ENCODE measurements at places on chromosomes 6 and 20. TPM values are rescaled to one million over a fixed set of nuclear protein-coding genes. Genes with fewer than 3 reads are reported as not detected.

GRCh38 chr6:161003336-161003735 lies 11.8 kb downstream of the MAP3K4 start:
- no peaks in the 10 kb centered on the region for H3K4me1 ChIP-seq
- H3K4me3 ChIP-seq: no peak overlapping the region
- H3K27me3 ChIP-seq: no peaks in the 10 kb centered on the region
- no peak overlapping the region for H3K27ac ChIP-seq
- DNase-seq: peak; percentile 61

GRCh38 chr6:25534942-25535631 lies 116.9 kb upstream of the SCGN start:
- no peaks in the 10 kb centered on the region for H3K4me1 ChIP-seq
- H3K36me3 ChIP-seq: no peaks in the 10 kb centered on the region
- no peak overlapping the region for H3K27ac ChIP-seq
- H3K4me3 ChIP-seq: no peak overlapping the region
- DNase-seq: no peak
- no peaks in the 10 kb centered on the region for H3K27me3 ChIP-seq

GRCh38 chr6:119895626-119896025 lies 546.1 kb upstream of the MAN1A1 start:
- no peaks in the 10 kb centered on the region for H3K4me1 ChIP-seq
- no peaks in the 10 kb centered on the region for H3K27me3 ChIP-seq
- H3K36me3 ChIP-seq: no peaks in the 10 kb centered on the region

DNA sequence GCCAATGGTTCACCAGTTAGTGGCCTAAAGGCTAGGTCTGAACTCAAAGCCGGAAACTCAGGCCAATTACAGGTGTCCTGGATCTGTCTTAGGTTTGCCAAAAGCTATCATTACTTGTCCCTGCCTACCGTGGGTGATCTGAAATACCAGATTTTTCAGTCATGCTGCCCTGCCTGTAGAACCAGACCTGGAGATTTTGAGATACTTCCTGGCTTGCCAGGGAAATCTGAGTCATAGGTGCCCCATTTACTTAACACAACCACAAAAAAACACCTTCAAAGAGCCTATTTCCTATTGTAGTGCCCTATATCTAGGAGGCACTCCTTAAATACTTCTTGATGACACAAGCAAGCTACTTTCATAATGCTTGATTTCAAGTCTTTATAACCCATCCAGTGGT lies 13.9 kb upstream of the RANBP9 start:
- H3K4me1 ChIP-seq: no peaks in the 10 kb centered on the region
- H3K27ac ChIP-seq: no peak overlapping the region
- H3K27me3 ChIP-seq: no peaks in the 10 kb centered on the region
- no peak overlapping the region for H3K4me3 ChIP-seq
- DNase-seq: peak; percentile 53
- H3K36me3 ChIP-seq: no peaks in the 10 kb centered on the region

Gene TRAPPC3L
- total RNA-seq: not detected

Data from astrocyte (in vitro differentiated cells and primary cell).